ENCODE measurements at places on chromosomes 5 and 9.

DNA sequence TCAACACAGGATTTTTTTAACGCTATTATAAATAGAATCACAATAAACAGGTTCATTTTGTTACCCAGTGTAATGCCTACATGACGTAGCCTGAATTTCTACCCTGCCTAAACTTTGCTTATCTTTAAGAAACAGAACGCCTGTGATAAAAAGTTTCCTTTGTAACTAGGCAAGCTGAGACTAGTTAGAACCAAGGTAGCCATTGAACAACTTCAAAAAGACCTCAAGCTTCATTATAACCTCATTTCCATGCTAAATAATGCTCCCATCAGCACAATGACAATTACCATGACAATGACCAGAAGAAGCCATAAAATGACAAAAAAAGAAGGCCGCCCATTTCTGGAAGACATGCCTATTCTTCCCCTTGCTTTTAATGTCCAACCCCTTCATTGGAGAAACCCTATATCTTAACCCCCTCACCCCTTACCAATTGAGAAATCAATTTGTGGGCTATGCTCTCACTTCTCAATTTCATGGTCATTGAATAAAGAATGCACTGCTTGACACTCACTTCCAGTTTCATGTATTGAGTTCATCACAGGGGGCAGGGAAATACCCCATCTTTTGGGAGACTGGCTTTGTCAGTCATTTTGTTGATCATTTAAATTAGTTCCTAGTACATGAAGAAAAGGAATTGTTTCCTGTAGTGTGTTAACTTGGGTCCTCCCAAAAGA lies 276.8 kb downstream of the MCTP1 start:
- DNase-seq, result no peak

DNA sequence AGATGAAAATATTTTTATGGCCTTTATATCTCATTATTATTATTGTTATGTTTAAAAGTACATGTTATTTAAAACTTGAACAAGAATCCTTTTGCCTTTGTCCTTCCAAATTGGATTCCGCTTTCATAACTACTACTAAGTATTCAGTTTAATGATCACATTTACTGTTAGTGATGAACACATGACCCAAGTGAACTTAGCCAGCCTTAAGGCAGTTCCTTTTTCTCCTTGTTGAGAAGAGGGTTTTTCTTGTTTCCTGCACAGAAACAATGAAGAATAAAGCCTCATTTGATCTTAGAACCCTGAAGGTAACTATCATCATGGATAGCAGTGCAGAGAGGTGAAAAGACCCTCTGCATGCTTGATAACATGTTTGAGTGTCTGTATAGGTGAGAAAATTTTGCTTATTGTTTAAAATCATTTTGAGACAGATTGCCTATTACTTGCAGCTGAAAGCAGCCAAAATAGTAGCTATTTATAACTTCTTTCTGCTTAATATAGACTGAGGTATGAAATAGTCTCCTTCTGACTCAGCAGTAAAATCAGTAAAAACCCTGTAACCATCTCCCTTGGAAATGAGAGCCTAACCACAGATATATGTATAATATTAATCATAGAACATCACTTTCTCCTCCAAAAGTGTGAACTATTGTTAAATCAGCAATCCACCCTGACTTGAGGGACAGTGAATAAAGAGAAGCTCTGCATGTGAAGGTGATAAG lies 266.2 kb downstream of the SPATA31D1 start:
- no peak for DNase-seq

DNA sequence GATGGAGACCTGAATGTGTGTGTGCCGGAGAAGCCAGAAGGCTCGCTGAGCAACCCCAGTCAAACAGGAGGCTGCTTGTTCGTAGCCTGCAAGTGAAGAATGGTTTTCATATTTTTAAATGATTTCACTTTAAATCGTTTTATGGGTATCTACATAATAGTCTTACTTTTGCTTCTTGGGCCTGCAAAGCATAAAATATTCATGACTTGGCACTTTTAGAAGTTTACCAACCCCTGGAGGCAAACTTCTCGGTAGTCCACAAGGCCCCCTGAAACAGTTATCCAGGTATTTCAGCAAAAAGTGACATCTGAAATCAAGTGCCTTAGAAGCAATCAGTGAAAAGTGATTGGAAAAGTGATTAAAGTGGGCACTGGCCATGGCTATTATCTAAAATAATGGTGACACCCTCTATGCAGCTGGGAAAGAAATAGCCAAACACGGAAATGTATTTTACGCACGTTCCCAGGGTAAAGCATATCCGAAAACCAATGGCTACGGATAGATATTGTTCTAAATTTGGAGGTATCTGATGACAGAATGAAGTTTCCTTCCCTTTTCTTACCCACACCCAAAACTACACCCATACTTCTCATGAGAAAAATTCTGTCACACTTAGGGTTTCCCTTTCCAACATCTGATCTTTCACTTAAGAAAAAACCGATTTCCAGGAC lies 39.0 kb downstream of the RAPGEF1 start:
- DNase-seq, result no peak

DNA sequence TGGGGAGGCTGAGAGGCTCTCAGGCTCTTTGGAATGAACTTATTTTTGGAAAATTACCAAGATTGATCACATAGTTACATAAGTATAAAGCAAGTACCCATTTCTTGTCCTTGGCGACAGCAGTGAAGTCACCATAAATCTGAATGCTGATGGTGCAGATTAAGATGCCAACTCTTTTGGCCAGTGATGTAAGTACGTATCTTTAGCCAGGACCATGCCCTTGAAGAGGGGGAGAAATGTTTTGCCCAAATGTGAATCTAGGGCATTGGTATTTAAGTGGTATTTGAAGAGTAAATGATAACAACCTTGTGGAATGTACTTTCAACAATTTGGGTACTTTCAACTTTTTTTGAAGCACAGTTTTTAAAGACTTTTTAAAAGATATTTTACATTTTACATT lies 68.2 kb upstream of the RAD23B start:
- no peak for DNase-seq

- no peak for DNase-seq
Measured at GRCh38 chr9:112002131-112002846, 105.7 kb downstream of the UGCG start.

GRCh38 chr5:139557811-139558210 lies 3.3 kb upstream of the UBE2D2 start:
- no peak for DNase-seq

GRCh38 chr5:56566374-56567249 lies 248.7 kb upstream of the MAP3K1 start:
- no peak for DNase-seq

DNA sequence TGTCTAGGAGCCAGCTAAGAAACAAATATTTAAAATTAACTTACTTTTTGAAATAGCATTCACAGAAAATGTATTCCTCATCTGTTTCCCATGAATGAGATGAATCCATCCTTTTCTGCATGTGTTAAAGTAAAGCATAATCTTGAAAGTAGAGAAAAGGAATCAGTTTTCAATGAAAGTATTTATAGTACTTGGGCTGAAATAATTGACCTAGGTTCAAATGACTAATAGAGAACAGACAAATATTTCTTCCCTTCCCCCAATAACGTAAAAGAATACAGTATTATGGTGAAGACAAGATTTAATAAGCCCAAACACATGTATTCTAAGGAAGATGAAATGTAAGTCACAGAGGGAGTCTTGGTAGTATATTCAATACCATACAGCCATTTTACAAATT lies 403.5 kb downstream of the ZNF608 start:
- DNase-seq, result no peak

DNA sequence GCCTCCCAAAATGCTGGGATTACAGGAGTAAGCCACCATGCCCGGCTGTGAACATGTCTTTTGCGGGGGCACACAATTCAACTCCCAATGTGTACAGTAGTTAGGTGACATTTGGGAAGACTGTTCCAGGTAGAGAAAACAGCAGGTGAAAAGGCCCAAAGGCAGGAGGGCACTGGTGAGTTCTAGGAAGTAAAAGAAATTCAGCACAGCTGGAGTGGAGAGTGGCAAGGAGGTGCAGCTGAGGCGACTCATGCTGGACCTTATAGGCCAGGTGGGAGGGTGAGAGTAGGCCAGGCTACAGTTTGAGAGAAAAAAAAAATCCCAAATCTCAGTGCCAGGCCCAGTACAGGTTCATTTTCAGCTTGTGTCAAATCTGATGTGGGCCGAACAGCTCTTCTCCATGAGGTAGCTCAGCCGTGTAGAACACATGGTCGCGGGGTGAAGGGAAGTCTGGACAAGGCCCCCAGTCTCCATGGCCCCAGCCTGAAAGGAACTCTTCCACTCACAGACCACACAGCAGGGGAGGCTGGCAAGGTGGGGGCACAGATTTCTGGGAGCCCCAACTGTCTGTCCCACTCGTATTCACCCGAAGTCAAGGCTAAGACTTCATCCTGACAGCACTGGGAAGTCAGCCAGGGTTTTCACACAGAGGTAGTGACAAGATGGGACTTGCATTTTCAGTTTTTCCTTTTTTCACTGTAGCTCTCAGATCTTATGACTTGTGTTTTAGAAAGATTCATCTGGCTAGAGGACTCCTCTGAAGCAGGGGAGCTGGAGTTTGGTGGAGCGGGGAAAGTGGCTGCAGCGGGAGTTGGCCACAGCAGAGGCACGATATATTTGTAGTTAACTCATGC lies 4.5 kb upstream of the HNRNPAB start:
- DNase-seq, result no peak

DNA sequence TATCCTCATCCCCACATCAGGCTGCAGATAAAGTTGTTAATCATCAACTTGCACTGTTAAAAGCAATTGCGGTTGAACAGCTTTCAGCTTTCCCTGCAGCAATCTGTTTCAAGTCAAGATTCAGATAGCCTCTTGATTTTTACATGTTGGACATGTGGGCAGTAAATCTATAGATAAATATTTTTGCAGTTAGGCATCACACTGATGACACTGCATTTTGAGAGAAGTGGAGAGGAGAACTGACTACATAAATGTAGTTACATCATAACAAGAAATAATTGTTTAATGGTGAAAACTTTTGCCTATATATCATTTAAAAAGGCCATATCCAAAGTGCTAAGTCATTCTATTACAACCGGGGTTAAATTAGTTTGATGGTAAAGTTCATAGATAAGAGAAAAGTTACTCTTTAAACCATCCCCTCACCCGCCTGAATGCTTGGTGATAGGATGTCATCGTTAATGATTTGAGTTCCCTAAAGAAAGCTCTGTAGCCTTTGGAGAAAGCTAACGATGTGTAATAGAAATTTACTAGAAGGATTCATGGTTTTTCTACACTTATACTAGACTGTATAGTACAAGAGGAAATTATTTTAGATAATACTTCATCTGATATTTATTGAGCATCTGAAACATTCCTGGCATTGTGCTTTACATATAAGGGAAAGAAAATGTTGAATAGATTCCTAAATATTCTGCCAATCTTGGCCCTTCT lies 30.8 kb upstream of the ALDH1A1 start:
- DNase-seq, result no peak

- DNase-seq, result no peak
Measured at GRCh38 chr9:20630241-20630943, 8.1 kb upstream of the MLLT3 start.

- no peak for DNase-seq
Measured at GRCh38 chr9:119956111-119956510, 586.9 kb upstream of the BRINP1 start.

GRCh38 chr9:111896942-111897600 lies 457 bp downstream of the UGCG start:
- DNase-seq, result peak; percentile 50

GRCh38 chr5:81164476-81164875 lies 68.6 kb upstream of the CKMT2 start:
- DNase-seq, result no peak

DNA sequence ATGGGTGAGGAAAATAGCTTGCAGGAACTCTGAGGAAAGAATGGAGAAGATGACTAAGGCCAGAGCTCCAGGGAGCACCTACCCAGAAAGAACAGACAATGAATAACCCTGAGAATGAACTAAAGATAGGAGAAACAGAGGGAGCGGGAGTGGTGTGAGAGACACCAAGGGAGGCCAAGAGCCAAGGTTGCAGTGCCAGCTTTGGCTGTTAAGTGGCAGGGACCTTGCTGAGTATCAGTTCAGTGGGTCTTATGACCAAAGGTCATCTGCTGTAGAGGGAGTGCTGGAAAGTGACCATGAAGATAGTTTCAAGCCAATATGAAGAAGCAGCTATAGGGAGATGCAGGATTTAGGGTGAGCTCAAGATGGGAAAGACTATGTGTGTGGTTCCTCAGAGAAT lies 16.7 kb downstream of the P4HA2 start:
- DNase-seq, result no peak

DNA sequence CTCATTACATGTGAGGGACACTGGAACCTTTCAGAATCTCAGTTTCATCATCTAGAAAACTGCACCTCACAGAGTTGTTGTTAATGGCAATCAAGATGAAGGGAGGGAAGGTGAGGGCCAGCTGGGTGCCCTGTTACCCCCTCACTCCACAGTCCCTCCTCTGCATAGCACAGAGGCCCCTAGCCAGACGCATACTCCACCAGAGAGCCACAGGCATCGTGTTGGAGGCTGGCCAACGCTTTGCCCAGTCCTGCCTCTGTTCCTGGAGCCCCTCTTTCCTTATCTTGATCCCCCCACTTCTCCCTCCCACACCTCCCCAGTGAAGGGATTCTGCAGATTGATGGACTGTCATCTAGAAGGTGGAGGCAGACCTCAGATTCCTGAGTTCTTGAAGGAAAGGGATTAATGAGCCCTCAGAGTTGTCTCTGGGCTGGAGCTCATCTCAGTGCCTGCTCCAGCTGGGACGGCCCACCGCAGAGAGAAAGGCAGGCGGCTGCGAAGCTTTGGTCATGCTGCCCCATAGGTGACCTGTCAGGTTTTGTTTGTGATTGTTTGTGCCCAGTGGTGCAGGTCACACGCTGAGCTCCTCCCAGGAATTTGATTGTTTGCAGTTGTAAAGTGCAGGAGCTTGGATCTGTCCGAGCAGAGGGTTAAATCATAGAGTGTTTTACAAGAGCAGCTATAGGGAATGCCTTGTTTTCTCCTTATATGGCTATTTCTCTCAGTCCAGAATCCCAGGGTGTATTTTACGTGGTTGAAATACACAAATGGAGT lies 487.3 kb downstream of the CCDC171 start:
- DNase-seq, result no peak

- peak; percentile 90 for DNase-seq
Measured at GRCh38 chr5:151080613-151081430, at the start of gene TNIP1. Gene TNIP1, minus strand, starts transcription at chr5:151081034. Its CDS starts 15,939 bp downstream, at chr5:151065095.

GRCh38 chr5:157528036-157528632 lies 47.4 kb downstream of the ADAM19 start:
- DNase-seq, result no peak

- DNase-seq, result no peak
Measured at GRCh38 chr5:180596668-180597231, 5.5 kb upstream of the SCGB3A1 start.

- no peak for DNase-seq
Measured at GRCh38 chr5:93126634-93127033, 454.4 kb downstream of the NR2F1-AS1 start.

All from activated CD4-positive, CD25-positive, alpha-beta regulatory T cell (primary cell).